Activated T-helper 1 cell treated with Interleukin-2 at 50 U/mL for 16 hours (primary cell): ENCODE measurements at places on chromosomes 1 and 21.

DNA sequence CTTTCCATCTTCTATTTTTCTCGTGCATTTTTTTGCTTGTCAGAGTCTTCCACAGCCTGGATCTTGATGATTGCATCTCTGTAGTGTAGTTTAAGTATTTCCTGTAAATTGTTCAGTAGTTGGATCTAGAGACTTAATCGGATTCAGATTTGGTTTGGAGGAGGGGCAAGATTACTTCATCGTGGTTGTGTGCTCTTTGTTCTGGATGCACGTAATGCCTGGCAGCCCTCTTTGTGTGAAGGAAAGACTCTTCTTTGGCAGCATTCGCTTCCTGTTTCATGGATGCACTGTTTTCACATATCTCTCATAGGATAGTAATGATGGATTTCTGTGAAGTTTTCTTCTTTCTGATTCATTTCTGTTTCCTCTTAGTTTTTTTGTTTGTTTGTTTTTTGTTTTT lies 14.2 kb downstream of the SEMA4A start:
- no peak for DNase-seq

DNA sequence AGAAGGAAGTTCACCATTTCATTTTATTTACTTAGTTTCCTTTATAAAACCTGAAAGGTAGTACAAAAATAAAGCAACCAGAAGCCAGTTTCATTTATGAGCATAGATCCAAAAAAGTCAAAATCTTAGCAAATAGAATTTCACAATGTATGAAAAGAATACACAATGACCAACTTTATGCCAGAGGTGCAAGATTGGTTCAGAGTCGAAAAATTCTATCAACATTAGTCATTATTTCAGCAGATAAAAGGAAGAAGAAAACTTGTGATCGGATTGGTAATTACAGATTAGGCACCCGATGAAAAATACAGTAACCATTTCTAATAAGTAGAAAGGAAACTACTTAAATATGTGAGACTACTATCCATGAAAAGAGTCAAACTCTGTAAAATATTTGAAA lies 89.1 kb downstream of the ITSN1 start:
- no peak for DNase-seq

GRCh38 chr1:234208351-234208750 lies 164.9 kb upstream of the COA6 start:
- DNase-seq, result no peak

- DNase-seq, result no peak
These were observed 266.5 kb upstream of the USP24 start for GRCh38 chr1:55481634-55482033.

DNA sequence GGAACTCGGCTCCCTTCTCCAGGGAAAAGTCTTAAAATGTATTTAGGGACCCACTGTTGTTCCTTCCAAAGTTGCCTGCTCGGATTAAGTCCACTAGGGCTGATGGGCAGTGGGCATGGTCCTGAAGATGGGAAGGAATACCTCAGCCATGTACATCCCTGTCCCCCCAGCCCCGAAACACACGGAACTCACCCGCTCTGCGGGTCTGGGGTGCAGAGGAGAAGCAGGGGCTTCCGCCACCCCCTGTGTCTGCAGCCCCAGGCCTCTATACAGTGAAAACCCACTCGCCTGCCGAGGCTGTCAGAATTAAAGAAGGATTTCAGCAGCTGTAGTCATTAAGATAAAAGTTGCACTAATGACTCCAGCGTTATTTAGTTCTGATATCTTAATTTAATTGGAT lies 212.6 kb upstream of the VAMP3 start:
- no peak for DNase-seq

DNA sequence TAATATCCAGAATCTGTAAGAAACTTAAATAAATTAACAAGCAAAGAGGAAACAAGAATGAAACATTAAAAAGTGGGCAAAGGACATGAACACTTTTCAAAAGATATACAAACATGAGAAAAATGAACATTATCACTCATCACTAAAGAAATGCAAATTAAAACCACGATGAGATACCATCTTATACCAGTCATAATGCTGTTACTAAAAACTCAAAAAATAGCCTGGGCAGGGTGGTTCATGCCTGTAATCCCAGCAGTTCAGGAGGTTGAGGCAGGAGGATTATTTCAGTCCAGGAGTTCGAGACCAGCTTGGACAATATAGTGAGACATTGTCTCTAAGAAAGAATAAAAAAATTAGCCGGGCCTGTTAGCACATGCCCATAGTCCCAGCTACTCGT lies 6.1 kb downstream of the ZNF124 start:
- no peak for DNase-seq

- DNase-seq, result no peak
These were observed 127.6 kb downstream of the ZP4 start for GRCh38 chr1:237763137-237763536.

DNA sequence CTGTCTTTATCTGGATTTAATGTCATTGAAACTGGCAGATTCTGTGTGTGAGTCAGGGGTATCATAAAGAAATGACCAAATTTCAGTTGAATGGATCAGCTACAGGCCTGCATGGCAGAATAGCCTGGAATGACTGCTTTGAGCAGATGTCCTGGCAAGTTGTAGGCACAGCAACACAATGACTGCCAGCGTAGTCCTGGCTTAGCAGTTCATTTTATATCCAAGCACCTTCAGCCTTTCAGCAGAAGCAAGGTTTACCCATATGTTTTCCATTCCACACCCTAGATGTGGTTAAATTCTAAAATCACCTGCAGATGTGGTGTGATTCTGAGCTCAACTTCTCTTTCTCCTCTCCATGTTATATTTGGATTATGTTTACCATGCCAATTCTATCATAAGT lies 22.3 kb upstream of the PTGFR start:
- DNase-seq, result no peak

DNA sequence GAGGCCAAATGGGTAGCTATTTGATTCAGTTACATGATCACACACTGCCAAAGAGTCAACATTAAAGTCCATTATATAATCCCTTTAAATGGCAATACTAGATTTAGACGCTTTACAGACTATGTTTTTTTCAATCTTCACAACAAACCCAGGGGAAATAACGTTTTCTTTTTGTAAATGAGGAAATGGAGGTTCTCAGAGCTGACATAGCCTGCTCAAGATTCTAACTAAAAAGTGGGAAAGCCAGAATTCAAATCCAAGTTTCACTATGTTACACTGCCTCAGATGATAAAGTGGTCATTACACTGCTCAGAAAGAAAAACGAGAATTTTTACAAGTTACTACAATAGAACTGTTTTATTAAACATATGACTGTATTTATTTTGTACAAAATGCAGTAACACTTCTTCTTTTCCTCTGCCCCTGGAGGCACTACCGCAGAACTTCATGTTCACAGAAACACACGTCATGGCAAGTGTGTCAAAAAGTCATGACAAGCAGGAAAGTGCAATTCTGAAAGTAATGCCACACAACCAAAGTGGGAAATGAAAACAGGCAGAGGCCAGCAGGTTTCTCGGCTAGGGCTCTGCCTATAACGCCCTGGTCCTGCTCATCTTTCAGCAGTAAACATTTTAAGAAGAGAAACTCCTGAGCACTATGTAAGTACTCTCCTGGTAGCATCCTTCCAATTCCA lies 19.0 kb downstream of the THEMIS2 start:
- DNase-seq, result no peak

- DNase-seq, result no peak
These were observed 55.3 kb upstream of the WASF2 start for GRCh38 chr1:27545271-27545670.

- no peak for DNase-seq
These were observed 50.1 kb downstream of the CHD5 start for GRCh38 chr1:6130036-6130435.

DNA sequence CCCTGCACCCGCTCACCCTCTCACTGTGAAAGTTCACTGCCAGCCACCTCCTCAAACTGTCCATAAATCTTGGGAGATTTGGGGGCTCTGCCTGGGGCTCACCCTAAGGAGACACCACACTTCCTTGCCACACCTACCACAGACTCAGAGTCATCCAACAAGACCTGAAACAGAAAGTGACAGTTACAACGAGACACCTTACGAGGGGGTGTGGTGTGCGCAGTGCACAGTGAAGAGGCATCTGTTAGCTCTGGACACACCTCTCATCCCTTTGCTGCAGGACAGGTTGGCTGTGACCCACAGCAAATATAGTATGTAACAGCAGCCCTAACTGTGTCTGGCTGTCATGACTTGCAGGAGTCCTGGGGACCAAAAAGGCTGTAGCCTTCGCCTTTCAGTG lies 190.2 kb downstream of the NR5A2 start:
- DNase-seq, result no peak

DNA sequence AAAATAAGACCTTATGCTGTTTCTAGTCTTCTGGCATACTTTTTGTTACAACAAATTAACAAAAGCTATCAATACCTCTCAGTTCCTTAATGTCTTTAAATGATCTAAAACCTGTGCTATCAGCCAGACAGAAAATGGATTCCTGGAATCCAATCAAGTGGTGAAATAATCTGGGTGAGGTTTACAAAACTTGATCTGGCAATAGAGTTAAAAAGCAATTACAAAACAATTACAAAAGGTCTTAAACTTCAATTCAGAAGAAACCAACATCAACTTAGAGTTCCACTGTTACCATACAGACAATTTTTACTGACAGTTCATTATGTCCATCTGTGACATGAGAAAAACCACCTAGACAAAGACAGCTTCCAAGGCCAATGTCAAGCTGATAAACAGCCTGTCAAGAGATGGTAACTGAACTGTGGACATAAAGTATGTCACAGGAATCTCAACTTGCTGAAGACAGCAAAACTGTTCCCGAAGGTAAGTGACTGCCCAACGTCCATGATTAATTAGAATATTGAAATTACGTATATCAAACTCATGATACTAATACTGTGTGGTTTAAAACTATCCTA lies 17.4 kb downstream of the ZZZ3 start:
- no peak for DNase-seq

GRCh38 chr1:225242611-225243010 lies 185.2 kb downstream of the LBR start:
- DNase-seq, result no peak

DNA sequence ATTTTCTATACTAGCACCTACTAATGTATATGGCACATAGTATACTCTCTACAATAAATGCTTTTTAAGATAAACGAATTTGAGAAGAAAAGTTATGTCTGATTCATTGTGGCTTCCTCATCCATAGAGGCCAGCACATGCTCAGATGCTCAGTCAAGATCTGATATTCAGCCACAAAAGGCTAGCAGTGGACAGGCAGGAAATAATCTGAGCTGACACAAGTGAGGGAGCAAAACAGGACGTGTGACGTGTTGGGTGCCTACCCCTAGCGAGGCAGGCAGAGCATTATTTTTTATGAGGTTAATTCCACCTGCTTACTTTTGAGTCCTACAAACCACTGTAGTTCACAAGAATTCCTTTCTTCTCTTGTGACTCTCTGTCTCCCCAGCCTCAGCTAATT lies 550.9 kb downstream of the SMYD3 start:
- DNase-seq, result peak; percentile 23
